Stimulated activated CD8-positive, alpha-beta memory T cell treated with anti-CD3 and anti-CD28 coated beads, Interleukin-4, amount 100 ng/mL, for 1 hour (primary cell): ENCODE measurements at places on chromosomes 1 and 21.

DNA sequence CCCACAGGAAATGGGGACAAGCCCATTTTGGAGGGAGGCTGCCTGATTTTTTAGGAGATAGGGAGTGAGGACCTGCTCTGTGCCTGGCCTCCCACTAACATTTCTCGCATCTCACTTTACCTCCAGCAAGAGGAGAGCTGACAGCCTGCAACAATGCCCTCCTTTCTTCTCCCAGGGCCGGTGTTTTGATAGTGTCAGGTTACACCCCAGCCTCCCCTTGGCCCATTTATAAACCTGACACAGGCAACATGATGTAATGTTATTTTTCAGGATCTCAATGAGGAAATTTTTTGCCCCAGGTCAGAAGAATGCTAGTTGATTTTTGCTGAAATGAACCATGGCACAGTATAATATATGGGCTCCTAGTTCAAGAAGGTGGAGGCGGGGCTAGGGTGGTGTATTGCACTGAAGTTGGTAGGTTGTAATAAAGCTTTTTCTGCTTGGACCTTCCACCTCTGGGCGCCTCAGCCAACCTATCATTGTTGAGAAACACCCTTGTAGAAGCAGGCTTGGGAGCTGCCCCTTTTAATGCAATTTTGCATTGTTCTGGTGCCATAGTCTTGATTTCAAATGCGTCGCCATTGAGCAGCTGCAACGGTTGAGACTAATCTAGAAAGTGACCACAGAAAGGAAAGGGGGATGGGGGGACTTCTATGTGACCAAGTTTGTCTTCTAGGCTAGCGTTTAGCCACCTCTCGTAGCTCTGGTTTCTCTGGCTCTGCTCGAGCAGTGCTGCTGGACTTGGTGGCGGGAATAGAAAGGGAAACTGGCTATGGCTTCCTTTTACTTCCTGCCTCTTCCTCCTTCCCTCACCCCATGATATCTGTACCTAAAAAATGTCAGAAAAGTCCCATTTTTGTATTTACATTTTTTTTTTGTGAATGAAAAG, 53.0 kb downstream of the PBX1 start:
- no peak for DNase-seq

GRCh38 chr1:61808968-61809367, 66.7 kb downstream of the PATJ start:
- no peak for DNase-seq

GRCh38 chr1:208431721-208432120, 187.5 kb upstream of the PLXNA2 start:
- no peak for DNase-seq

- DNase-seq = no peak
These were observed 386.9 kb upstream of the PLXNA2 start for GRCh38 chr1:208631092-208631491.

- DNase-seq = no peak
These were observed 135.7 kb upstream of the KRTAP19-8 start for GRCh38 chr21:31173881-31174555.

DNA sequence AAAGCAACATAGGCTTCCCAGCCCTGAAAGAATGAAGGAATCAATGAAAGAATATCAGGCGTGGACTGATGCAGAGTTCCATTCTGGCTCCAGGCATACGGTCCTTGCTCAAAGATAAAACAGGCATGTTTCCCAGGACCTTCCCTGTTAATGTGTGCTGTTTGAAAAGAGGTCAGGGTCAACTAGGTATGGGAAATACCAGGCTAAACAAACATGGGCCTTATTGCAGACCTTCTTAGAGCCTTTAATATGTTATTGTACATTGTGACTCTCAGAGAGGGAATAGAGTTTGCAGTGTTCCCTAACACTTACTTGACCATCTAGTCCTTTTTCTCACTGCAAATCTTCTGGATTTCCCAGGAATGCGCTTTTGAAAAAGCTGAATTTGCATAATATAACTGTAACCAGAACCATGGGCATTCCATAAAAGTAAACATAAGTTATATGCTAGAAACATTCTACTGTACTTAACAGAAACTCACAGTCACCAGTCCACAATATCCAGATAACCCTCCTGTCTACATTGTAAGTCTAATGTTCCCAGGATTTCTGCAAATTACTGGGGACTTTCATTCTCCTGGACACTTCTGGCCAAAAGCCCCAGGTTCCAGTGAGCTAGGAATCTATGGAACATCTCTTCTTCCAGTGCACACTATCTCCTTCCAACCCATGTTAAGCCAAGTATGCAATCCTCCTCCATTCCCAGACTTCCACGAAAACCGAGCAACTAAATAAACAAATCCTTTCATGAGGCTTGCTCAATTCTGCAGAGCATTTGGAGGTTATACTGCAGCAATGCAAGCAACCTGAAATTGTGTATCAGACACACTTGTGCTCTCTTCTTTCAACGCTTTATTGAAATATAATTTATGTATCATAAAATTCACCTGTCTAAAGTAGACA, 486.6 kb downstream of the SETD4 start:
- DNase-seq = no peak

DNA sequence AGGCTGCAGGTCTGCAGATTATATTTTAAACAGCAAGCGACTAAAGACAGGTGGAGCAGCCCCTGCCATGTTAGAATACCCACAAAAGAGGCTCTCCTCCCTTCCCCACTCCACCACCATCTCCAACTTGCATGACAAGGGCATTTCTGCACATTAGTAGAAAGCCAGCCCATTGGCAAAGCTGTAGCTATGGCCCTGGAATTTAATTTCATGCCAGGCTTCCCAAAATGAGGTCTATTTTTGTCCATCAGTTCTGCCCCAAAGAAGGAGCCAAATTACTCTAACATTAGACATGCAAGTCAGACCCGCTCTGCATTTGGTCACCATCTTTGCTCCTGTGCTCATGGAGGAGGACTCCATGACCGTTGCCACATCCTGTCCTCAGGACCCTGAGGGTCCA, 115.2 kb downstream of the LAMC2 start:
- no peak for DNase-seq

GRCh38 chr1:234262754-234263105, 110.5 kb upstream of the COA6 start:
- DNase-seq = no peak

DNA sequence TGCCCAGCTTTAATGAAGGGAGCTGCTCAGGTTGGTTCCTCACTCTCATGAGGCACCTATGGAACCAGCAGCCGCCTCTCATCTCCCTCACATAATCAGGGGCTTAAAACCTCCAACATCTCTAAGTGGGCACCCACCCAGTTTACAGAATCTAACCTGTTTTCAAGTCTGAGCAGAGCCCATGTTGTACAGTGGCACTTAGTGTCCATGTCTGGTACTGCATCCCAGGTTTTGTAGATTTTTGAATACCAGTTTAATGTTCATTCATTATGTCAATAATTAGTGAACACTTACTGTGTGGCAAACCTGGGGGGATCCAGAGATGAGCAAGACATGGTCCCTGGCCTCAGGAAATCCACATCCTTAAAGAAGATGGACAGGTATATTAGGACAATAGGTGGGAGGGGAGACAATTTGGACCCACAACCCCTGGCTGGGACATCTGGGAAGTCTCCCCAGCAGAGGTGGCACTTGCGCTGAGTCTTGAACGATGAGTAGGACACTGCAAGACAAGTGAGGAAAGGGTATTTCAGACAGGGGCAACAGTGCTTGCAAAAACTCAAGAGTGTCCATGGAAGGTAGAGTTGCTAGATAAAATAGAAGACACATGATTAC, 83.3 kb downstream of the LACTBL1 start:
- DNase-seq = no peak

DNA sequence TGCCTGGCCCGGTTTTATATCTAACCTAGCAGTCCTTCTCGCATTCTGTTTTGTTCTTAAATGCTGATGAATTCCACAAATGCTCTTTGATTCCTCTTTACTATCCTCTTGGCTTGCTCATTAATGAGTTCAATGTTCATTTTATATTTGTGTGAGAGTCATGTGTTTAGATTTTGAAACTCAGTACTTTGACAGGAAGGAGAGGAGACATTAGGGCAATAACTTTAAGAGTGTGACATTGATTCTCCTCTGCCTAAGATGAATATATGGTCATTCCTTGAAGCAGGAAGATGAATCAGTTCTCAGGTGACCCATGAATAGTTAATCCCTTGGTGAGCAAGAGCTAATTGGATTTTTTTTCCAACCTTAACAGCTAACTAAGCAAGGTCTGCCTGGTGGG, 84.1 kb downstream of the MRPS6 start:
- no peak for DNase-seq

- DNase-seq = no peak
These were observed 24.7 kb downstream of the MEF2D start for GRCh38 chr1:156475568-156476500.

- DNase-seq = no peak
These were observed 20.6 kb upstream of the KCNJ15 start for GRCh38 chr21:38236232-38236631.

- DNase-seq = no peak
These were observed 644 bp downstream of the UBE4B start for GRCh38 chr1:10033359-10033845.

GRCh38 chr1:237975376-237975775, 84.7 kb upstream of the ZP4 start:
- DNase-seq = no peak

GRCh38 chr1:42479621-42480020, 16.5 kb downstream of the CCDC30 start:
- no peak for DNase-seq

- no peak for DNase-seq
These were observed 131.0 kb downstream of the KCNT2 start for GRCh38 chr1:196477262-196477661.

DNA sequence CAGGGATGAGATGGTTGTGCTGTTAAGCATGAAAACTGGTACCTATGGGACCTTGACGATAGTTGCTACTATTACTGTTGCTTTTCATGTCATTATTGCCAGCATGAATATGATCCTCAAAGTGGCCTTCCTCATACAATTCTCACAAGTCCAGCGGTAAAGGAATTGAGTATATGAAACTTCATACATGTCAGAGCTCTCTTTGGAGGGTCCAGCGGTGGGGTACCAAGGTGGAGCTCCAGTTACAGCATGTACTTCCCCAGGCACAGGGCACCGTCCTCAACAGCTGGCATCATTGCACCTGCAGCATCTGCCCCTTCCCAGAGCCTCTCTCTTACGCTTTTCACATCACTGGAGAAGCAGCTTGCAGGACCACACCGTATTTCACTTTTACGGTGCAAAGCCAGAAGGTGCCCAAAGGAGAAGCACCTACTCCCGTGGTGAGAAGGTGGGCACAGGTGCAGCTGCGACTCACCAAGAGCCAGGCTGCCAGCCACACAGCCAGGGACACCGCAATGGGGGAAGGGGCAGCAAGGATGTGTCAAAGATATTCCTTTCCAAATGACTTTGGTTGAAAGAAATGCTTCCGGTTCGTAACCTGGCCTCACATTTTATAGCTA, 166.4 kb upstream of the IRF2BP2 start:
- DNase-seq = no peak

DNA sequence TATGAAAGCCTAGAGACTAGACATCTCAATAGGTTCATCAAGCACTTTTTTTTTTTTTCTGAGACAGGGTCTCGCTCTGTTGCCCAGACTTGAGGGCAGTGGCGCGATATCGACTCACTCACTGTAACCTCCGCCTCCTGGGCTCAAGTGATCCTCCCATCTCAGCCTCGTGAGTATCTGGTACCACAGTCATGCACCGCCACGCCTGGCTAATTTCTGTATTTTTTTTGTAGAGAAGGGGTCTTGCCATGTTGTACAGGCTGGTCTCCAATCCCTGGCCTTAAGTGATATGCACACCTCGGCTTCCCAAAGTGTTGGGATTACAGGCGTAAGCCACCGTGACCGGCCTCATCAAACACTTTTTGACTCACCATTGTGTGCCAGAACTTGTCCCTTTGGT, 613 bp upstream of the GPATCH4 start:
- DNase-seq = no peak

DNA sequence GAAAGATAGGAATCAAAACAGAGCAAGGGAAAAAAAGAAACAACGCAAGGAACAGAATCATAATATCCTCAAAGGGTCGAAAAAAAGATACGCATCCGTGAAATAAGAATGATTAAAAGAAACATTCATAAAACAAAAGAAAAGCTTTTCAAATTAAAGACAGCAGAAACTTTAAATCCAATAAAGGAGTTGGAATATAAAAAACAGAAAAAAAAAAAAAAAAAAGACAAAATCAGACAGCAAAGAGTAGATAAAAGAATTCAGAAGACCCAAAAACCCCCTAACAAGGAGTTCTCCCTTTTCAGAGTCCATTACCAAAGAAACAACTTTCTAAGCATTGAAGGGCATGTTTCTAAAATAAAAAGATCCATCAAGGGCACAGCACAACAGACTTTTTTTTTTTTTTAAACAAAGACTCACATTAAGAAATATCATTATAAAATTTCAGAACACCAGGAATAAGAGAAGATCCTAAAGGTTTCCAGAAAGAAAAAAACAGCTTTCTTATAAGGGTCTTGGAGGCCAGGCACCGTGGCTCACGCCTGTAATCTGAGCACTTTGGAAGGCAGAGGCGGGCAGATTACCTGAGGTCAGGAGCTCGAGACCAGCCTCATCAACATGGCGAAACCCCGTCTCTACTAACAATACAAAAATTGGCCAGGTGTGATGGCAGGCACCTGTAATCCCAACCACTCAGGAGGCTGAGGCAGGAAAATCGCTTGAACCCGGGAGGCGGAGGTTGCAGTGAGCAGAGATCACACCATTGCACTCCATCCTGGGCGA, 44.7 kb downstream of the ENAH start:
- DNase-seq = no peak

DNA sequence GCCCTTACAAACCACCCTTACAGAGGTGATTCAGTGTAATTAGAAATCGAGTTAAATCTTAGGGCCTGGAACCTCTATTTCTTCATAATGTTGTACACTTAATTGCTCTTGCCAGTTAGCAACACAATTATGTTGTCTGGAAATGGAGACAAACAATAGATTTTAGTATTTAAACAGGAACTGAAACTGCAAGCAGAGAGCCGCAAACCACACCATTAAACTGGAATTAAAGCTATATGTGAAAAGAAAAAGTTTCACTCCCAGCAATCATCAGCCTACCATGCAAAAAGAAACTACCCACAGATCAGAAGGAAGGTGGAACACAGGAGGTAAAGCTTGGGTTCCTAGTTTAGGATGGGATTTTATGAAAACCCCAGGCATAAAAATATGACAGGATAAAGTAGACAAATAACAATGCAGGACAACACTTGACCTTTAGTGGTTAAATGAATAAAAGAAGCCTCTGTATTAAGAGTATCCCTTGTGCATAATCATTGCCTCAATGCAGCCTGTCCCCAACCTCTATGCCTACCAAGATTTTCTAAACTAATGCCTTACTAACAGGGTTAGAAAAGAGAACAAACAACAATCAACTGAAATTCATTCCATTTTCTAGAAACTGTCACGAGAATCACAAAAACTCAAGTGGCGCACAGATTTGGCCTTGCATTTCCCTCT, 304.3 kb upstream of the ESRRG start:
- DNase-seq = no peak
